ENCODE measurements at places on chromosomes 11 and 22.

- no peak for DNase-seq
These were observed 65.2 kb upstream of the CDON start for GRCh38 chr11:126127898-126128297.

- DNase-seq = no peak
These were observed 50.6 kb upstream of the MN1 start for GRCh38 chr22:27851974-27852746.

GRCh38 chr11:81707881-81708280 lies 1025.8 kb downstream of the FAM181B start:
- peak; percentile 3 for DNase-seq

GRCh38 chr11:134730561-134731212 lies 318.6 kb upstream of the B3GAT1 start:
- DNase-seq = no peak

DNA sequence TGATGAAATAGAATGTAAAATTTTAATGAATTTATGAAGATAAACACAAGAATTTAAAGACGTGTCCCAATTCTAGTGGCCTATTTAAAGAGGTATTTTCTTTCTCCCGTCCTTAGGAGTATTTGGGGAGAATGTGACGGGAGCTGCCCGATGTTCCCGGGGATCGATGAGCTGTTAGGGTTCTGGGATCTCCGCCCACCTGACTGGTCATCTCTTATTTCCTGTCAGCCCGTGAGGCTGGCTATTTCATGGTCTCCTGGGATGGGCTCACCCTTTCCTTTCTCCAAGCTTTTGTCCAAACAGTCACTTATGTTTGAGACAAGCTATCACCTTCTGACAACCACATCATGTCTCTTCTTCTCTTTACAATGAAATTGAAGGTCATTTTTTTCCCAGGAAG lies 16.9 kb upstream of the CLMP start:
- DNase-seq = no peak

DNA sequence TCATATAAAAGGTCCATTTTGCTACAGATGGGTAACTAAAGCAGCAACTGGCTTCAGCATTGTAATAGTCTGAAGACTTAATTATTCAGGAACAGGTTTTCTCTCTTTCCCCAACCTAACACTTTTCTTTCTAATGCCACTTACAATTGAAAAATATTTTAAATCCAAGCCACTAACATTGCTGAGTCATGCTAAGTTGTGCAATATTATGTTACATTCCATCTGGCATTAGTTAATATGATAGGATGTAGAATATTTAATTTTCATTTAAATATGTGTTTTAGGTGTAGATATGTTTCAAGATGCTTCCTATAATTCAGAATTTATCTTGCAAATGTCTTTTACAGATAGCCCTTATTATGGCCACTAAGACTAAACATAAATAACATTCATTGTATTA lies 98.6 kb downstream of the KIF18A start:
- no peak for DNase-seq

DNA sequence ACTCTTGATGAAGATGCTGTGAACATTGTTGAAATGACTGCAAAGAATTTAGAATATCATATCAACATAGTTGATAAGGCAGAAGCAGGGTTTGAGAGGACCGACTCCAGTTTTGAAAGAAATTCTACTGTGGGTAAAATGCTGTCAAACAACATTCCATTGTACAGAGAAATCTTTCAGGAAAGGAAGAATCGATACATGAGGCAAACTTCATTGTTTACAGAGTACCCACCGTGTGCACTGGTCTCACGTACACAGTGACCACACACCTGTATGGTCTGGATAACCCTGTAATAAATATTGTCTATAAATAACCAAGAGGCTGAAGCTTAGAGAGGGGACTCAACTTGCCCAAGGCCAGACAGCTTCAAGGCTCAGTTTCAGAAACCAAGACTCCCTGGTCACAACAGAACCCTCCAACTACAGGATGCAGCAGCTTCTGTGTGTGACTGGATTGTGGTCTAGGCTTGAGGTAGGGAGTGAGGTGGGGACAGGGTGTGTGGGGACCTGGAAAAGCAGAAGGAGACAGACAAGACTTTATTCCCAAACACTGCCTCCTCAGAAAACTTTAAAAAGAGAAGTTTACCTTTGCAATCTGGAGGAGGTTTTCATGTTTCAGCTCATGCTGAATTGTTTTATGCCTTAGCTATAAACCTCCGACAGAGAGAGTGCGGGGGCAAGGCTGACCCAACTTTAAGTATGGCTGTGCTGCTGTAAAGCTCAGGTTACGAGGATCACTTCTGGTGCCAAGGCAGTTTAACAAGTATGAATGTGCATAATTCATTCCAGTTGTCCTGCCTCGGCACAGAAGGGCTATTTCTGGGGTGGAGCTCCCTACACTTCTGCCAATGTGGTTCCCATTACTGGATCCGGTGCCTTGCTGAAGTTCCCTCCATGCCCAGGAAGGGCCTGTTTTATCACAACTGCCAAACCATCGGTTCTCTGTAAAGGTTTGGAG lies 372.6 kb upstream of the NARS2 start:
- DNase-seq = no peak

DNA sequence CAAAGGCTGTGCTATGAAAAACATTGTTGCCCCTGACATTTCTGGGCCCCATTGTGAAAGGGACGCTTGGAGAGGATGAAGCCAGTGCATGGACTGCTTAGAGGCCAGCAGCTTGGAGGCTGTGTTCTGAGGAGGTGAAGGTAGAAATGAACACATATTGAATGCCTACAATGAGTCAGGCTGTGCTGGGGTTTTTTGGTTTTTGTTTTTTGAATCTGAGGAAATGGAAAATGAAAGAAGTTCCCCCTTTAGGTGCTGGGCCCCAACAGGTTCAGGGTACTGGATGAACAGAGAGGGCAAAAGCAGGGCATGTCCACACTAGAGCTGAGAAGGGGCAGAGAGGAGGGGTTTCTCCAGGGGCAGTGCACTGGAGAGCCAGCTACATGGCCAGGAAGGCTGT lies 166.1 kb upstream of the API5 start:
- no peak for DNase-seq

- no peak for DNase-seq
These were observed 47.2 kb downstream of the MOB2 start for GRCh38 chr11:1439341-1439740.

GRCh38 chr11:14370496-14370895 lies 11.5 kb upstream of the RRAS2 start:
- no peak for DNase-seq

DNA sequence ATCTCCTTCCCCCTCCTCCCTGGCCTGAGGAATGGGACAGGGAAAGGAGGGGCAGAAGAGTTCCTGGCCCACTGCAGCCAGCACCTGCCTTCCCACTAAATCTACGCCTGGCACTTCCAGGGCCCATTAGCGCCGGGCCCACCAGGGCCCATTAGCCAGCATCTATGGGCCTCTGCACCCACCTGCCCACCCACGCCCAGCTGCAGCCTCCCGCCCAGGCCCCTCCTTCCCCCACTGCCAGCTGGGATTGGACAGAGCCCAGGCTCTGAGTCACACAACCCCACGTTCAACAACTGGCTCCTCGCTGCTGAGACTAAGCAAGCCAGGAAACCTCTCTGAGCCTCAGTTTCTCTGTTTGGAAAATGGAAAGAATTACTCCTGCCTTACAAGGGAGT lies 48.7 kb downstream of the CYTH4 start:
- peak; percentile 34 for DNase-seq

GRCh38 chr11:128658502-128658901 lies 35.4 kb upstream of the FLI1 start:
- peak; percentile 61 for DNase-seq

DNA sequence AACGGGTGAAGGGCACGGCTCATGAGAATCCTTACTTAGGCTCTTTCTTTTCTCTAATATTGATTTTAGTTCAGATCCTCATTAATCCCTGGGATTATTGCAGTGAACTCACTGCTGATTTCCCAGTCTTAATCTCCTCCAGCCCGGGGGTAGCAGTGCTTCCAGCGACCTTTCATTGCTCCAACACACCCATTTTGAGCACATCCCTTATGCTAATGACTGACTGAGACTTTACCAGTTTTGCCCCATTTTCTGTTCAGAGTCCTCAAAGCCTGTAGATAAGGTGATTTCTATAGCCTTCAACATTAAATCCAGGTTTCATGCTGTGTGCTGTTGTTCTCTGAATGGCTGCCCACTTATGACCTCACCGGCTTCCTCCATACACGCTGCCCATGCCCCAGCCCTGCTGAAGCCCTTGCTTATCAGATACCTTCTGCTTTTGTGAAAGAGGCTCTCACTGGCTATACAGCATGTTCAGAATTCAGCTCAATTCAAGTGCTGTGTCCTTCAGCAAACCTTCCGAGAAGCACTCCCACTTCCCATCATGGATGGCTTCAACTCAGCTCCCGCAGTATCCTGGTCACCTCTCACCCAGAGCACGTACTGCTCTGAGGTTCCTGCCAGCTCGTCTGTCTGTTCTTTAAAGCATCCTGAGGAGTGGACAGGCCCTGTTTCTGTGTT lies 49.0 kb downstream of the PPFIA1 start:
- no peak for DNase-seq

DNA sequence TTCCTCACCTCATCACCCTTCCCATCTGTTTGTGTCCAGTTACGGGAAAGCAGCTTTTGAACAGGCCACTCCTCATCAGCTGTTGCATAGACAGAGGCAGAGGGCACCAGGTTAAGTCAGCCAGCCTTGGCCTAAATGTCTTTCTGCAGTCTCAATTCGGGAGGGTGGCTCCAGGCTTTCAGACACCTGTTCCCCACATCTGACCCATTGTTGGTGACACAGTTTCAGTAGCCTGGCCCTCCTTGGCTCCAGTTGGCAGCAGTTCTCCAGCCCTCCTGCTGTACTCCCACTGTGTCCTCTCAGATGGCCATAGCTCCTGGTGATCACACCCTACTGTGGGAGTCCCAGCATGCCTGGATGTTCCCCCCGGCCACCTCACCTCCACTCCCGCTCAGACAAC lies 70.8 kb upstream of the MYOD1 start:
- no peak for DNase-seq

GRCh38 chr22:25709758-25710157 lies 32.2 kb upstream of the MYO18B start:
- DNase-seq = no peak

DNA sequence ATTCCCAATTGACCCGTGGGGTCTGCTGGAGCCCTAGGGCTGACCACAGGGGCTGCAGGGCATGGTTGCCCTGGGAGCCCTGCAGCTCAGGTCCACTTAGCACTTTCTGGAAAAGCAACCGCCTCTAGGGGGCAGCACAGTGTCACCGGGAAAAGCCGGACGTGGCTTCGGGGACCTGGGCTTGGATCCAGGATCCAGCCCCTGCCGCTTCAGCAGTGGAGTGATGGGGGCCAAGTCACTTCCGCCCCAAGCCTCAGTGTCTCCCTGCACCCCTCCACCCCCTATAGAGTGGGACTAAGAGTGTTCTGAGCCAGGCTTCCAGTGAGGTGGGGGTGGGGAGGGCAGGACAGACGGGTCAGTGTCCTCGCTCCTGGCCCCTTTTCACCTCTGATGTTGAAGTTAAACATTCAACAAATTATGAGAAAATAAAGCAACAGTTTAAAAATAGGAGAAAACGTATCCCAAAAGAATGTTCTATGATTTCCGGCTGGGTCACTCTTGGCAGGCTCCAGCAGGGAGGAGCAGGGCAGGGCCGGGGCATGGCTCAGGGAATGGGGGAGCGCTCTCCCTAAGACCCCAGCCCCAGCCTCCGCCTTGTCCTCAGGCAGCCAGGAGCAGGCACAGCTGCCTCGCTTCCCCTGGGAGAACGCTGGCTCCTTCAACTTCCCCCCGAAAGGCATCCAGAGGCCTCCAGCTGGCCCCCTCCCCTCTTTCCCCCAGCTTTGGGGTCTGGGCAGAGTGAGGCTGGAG lies 96.5 kb upstream of the FGF3 start:
- DNase-seq = peak; percentile 53

GRCh38 chr22:29885610-29886009 lies 2.6 kb downstream of the MTMR3 start:
- no peak for DNase-seq

DNA sequence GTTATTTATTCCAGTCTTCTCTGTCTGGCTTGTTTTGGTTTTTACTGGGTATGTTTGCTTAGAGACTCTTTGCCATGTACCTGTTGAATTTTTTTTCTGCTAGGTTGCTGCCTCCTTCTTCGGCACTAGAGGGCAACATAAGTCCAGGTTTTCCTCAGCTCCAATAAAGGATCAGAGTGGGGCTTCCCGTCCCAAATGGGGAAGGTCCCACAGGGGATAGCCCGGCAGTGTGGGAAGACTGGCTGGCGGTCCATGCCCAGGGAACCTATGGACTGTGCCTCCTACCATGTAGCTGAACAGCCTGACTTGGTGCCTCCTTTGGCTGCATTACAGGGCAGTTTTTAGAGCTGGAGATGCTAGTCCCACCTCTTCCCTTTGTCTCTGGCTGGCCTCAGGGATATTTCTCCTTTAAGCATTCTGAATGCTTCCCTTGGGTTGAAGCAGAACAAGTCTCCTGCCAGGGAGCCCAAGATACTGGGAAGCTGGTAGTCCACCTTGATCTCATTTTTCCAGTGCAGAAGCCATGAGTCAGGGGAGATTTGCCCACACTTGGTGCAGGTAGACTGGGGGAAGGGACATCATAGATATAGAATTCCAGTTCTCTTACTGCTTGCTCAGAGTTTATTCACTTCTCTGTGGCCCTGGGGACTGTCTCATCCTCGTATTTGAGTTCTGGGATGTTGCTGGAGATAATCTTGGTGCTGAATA lies 60.2 kb downstream of the BRD1 start:
- peak; percentile 68 for DNase-seq

GRCh38 chr11:16805938-16806337 lies 67.5 kb downstream of the C11orf58 start:
- DNase-seq = no peak

GRCh38 chr22:19525666-19526065 lies 1.5 kb upstream of the CLDN5 start:
- no peak for DNase-seq

DNA sequence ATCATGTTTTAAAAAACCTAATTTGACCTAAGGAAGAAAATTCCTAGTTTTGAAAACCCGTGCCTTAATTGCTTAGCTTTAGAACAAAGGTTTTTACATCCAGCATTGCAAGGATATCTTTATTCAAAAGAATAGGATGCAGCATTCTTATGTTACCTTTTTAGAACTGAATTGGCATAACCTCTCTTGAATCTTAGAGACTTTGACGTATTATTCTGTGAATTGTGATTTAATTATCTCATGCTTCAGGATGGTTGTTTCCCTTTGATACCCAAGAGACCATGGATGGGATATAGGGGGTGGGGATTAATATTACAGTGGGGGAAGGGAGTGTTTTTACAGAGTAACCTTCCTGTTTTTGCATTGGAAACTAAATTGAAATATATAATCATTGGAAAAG lies 49.4 kb downstream of the ARHGEF12 start:
- DNase-seq = no peak

- no peak for DNase-seq
These were observed 1.6 kb upstream of the TRIM29 start for GRCh38 chr11:120139316-120140069.

- DNase-seq = no peak
These were observed 31.3 kb upstream of the YPEL1 start for GRCh38 chr22:21766691-21767462.

DNA sequence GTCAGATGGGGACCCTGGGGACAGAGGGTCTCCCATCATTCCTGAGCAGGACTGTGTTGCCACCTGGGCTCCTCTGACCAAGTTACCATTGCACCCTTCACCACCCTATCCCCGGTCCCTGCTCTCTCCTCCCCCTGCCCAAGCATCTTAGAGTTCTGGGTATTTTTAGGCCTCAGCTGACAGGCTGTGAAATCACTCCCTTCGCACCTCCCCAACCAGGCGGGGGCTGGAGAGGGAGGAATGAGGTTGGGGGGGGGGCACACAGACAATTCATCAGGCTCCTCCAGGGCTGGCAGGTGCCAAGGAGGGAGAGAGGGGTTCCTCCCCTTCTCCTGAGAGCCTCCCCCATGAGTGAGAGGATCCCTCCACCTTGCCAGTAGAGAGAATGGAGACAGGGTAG lies 9.0 kb downstream of the SYT7 start:
- no peak for DNase-seq

All from NAMALWA (cell line).